NCI-H1092 (cell line): ENCODE measurements at places on chromosomes 13 and 19.

DNA sequence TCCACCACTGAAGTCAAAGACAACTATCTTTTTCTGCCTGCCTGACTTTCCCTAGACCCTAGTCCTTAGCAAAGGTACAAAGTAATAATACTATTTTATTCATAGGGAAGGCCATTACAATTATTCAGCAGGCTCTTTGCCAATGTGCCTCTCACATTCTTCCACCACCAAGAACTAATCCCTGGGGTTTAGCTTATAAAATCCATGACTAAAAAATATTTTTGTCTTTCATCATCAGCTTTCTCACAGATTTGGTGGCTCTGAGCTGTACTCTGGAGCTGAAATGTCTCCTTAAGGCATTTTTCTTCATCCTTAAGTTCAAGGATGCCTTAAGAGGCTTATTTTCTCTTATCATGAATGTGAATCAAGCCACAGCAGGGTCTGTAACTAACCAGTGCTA lies 96.1 kb downstream of the OXGR1 start:
- DNase-seq, result no peak

GRCh38 chr19:20186174-20186573 lies 19.2 kb downstream of the ZNF486 start:
- DNase-seq, result no peak

GRCh38 chr19:1102407-1103131 lies 1.2 kb upstream of the GPX4 start:
- no peak for DNase-seq

GRCh38 chr19:57867868-57868492 lies 18.3 kb downstream of the ZNF587 start:
- DNase-seq, result no peak

- DNase-seq, result no peak
Measured at GRCh38 chr19:57830071-57830602, at the start of gene ZNF587B. Gene ZNF587B (plus strand): TSS chr19:57830299. CDS start chr19:57830529, 230 bp downstream.

GRCh38 chr19:47729468-47729798 lies 15.9 kb upstream of the NOP53 start:
- no peak for DNase-seq

DNA sequence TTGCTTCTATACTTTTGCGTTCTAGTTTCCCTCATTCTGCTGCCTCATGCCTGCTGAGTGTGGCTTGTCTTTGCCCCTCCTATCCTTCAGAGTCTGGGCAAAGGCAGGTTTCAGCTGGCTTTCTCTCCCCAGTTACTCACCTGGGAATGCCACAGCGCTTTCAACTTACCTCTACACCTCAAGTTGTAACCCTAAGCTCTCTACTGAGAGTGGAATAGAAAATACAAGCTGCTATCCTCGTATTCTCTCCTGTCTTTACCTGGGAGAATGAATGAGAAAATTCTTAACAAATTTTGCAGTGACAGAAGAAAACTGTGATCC lies 316.3 kb upstream of the KLF12 start:
- DNase-seq, result no peak

DNA sequence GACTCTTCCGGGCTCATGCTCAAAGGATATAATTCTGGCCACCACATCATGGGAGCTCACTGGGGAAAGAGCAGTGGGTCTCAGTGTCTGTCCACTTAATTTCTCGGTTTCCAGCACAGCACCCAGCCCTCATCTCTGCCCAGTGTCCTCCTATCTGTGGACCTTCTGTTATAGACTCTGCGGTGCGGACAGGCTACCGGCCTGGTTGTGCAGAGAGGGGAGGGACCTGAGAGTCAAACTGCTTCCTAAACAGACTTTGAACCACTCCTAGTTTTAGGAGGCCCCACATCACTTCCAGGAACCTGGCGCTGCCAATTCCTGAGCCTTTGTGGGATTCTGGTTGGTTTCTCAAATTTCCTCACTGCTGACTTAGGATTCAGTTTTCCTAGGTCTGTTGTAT lies 59.8 kb upstream of the MED4 start:
- no peak for DNase-seq

DNA sequence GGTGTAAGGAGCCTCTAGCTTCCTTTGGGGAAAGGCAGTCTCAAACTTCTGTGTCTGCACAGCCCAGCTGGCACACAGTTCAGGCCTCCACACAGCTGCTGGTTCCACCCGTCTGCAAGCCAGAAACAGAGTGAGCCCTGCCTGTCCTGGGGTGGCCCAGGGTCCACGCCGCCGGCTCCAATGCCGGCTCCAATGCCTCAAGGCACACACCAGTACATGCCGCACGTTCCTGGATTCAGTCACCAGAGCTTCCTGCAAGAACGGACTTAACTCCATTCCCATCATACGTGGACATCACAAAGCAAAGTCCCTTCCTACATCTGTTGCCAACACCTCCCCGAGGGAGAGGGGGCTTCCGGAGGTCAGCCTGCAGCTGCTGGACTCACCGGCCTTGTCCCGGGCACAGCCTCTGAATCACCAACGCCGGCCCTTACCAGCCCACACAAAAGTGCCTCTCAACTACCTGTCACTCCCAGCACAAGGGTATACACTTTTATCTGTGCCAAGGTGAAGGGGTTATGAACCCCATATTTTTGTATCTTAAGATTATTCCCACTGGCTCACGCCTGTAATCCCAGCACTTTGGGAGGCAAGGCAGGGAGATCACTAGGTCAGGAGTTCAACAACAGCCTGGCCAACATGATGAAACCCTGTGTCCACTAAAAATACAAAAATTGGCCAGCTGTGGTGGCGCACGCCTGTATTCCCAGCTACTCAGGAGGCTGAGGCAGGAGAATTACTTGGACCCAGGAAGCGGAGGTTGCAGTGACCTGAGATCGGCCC lies 8.5 kb downstream of the SH3GL1 start:
- no peak for DNase-seq

- peak; percentile 59 for DNase-seq
Measured at GRCh38 chr19:13018035-13018914, 23.0 kb downstream of the NFIX start.

- DNase-seq, result no peak
Measured at GRCh38 chr13:101628900-101629299, 176.4 kb downstream of the ITGBL1 start.

DNA sequence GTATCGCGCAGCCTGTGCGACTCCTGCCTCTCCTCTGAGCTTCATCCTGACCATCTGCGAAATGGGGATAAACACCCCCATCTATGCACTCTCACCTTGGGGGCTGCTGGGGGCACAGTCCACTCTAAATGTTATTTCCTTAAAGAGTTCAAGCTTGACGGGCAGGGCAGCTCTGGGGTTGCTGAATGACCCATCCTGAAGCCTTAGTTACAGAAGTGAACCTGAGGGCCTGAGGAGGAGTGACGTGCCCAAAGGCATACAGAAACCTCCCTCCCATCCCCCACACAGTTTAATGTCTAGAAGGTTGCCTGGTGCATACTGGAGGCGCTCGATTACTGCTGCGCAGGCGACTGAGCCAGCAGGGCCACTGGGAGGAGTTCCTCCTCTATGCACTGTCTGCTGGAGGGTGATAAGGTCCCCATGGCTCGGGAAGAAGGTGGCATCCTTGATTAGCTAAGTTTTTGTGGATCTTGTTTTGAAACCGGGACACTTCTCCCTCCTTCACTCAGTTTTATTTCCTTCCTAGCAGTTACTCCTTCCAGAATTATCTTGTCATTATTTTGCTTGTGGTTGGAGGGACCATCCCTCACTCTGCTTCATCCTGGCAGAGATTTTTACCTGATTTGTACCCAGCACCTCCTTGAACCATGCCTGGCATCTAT lies 572 bp upstream of the FKBP8 start:
- DNase-seq, result no peak

DNA sequence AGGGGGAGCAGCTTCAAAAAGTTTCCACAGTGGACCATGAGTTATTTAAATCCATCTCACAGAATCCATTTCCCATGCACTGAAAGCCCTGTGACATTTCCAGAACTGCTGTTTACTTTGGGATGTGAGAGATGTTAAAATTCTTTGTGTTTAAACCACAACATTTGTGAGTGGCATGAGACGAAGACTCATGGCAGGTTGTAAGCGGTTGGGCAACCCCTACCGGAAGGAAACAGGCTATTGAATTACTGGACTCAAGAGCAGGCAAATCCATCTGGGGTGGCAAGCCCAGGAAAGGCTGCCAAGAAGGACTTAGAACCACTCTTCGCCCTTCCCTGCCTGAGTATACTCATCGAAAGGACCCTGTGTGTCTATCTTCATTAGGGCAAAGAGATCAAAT lies 22.3 kb upstream of the CLDN10 start:
- peak; percentile 76 for DNase-seq

DNA sequence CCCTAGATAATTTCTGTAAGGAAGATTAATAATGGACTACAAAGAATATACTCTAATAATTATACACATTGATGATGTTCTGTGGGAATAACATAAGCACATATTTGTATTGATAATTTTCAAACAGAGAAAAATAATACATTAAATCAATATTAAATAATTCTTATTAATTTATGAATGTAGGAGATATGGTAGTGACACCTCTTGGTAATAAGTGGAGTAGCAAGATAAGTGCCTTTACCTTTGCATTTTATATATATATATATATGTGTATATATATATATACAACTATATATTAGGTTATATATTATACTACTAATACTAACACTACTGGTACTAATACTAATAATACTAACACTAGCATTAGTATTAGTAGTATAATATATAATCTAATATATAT lies 905.8 kb downstream of the SLITRK1 start:
- DNase-seq, result no peak

DNA sequence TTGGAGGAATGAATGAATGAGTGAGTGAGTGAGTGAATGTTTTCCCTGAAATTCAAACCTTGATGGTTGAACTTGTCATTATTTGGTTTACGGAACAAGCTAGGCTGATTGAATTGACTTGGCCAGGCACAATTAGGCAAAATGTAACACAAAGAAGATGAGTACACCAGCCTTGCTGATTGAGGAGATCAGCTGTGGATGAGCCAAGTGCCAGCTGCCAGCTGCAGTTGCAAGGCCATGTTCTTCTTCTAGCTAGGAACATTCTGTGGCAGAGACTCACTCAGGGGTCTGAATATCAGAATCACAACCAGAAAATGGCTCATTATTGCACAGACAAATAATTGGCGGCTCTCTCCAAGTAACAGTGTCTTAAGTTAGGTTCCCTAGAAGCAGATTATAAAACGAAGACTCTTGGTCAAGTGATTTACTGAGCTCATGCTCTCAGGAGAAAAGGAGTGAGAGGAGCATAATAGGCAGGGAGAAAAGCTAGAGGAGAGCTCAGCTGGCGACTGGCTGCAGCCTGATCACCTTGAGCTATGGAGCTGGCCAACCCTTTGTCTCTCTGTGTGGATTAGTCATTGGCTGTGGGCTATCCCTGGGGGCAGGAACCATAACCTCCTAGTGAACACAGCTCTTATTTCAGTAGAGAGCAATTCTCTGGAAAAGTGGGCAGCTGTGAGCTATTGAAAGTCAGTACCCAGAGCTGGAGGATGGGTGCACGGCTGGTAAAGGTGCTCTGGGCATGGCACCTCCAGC lies 225.3 kb upstream of the SERP2 start:
- DNase-seq, result no peak

DNA sequence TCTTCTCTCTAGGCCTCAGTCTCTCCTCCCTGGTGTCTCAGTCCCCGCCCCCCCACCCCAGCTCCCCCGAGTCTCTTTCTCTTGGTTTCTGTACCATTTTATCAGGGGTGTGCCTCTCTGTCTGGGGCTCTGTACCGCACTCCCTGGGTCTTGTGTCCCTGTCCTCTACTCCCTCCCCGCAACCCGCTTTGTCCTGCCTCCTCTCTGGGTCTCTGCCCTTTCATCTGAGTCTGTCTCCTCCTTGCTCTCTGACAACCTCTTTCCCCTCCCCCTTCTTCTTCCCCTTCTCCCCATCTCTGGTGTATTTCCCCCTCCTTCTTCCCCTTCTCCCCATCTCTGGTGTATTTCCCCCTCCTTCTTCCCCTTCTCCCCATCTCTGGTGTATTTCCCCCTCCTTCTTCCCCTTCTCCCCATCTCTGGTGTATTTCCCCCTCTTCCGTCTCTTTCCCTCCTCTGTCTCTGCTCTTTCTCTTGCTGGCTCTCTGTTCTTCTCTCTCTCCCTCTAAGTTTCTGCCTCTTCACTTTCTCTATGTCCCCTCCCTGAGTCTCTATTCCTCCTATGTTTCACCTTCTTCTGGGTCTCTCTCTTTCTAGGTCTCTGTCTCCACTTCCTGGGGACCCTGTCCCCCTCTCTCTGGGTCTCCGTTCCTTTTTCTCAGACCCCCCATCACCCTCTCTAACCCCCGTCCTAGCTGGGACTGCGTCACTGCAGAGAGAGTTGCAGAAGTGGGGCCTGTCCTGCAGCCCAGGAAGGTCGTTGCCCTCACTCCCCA lies 2.2 kb upstream of the KCNC3 start:
- DNase-seq, result no peak

- no peak for DNase-seq
Measured at GRCh38 chr13:109389892-109390345, 396.5 kb downstream of the IRS2 start.

DNA sequence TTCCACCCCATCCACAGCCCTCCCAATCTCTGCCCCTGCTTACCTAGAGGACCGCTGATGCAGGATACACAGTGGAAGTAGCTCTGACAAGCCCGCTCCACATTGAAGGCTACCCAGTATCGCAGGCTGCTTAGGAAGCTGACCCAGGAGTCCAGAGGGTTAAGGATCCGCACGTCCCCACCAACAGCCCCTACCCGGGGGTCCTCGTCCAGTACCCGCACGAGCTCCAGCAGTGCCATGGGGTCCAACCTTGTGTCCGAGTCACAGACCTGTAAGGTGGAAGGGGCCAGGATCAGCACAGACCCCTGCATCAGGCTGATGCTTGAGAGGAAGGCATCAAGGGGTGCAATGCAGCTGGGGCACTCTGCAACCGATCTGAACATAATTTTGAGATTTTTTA lies 6.9 kb downstream of the HAS1 start:
- no peak for DNase-seq

- no peak for DNase-seq
Measured at GRCh38 chr13:93305886-93306285, 79.3 kb downstream of the GPC6 start.

- DNase-seq, result no peak
Measured at GRCh38 chr13:52026246-52026626, 1.7 kb downstream of the UTP14C start.

DNA sequence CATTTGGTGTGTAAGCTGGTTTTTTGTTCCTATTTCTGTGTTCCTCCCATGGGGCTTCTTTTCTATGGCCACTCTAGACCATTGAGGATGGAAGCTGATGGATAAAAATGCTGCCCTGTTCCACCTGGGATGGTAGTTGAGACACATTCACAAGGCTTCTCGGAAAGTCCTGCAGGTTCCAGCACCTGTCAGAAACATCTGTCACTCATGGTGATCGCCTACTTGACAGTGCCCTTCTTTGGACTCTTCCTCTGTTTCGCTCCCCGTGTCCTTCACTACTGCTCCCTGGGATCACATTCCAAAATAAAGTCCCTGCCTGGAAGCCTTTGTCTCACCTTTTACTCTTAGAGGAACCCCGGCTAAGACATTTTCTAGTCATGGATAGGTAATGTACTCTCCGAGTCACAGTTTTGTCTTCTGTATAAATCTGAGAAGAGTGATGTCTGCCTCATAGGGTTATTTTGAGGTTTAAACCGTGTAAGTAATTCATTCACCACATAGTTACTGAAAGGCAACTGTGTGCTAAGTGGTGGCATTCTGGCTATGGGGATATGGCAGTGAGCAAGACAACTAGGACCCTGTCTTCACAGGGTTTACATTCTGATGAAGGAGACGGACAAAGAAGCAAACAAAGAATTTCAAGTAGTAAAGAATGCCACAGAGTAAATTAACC lies 21.0 kb downstream of the UBAC2 start:
- no peak for DNase-seq

- no peak for DNase-seq
Measured at GRCh38 chr19:1936430-1936829, 4.5 kb upstream of the CSNK1G2 start.
